ENCODE measurements at places on chromosomes 7 and 10.

DNA sequence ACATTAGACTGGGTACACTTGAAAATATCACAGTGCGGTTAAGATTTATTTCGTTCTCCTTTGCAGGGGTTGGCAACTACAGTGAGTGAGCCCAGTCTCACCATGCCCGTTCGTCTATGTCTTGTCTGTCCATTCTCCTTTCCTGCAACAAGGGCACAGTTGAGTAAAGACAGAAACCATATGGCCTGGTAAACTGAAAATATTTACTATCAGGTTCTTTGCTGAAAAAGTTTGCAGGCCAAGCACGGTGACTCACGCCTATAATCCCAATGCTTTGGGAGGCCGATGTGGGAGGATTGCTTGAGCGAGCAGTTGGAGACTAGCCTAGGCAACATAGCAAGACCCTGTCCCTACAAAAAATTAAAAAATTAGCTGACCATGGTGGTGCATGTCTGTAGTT lies 11.4 kb upstream of the KCTD7 start:
- DNase-seq, result no peak

DNA sequence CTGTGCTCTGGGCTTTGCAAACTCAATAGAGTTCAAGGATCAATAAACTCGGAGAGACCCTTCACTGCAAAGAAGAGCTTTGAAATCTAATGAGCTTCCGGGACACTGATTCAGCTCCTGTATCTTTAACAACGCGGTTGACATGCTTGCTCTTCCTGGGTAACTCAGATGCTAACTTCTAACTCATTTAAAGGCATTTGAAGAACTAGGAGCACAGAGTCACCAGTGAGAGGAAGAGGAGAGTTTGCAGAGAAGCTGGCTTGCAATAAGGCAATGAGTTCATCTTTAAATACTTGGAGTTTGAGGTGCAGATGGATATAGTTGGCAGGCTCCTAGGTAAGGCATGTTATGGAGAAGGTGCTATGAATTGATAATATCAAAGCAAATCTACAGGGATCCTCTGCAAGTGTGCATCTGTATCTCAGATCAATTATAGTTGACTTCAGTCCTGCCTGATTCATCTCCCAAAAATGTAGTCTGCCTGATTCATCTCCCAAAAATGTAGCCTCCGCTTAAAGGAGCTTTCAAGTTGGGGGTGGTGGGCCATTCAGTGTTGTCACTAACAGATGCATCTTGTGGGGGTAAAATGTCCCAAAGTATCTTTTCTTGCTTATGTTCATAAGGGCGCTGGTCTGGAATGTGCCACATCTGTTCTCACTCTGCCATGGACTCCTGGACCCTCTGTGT lies 182.5 kb upstream of the PRSS58 start:
- DNase-seq, result no peak

DNA sequence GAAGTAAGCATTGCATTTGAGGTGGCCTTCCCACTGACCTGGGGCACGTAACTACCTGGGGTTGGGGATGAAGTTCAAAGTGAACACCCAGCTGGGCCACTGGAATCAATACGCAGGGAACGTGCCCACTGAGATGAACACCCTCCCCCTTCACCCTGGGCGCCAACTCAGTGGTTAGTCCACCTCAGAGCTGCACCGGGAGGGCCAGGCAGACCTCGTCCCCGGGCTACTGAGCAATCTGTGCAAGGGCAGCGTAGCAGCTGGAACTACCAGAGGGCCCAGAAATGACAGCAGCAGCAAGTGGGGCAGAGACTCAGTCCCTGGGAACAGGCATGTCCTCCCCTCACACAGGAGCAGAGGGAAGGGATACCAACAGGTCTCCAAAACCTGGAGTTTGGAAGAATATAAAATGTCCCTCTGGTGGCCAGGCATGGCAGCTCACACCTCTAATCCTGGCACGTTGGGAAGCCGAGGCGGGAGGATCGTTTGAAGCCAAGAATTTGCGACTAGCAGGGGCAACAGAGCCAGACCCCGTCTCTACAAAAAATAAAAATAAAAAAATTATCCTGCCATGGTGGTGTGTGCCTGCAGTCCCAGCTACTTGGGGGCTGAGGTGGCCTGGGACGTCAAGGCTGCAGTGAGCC lies 143.9 kb downstream of the SH3PXD2A start:
- no peak for DNase-seq

DNA sequence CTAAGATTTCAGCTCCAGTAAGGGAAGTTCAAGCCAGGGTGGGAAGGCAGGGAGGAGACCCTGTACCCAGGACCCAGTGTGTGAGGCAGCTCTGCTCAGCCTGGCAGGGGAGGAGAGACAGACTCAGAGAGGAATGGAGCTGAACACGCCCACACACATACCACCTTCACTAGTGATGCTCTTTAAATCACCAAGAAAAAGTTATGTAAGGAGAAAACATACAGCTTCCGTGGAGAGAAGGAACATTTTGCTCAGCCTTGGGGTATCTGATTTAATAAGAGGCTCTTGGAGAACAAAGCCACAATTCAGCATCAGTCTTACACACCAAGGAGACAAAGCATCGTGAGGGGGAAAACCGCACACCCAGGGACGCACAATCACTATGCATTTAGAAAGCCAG lies 62.9 kb downstream of the PRKAG2 start:
- no peak for DNase-seq

- no peak for DNase-seq
Measured at GRCh38 chr7:48887500-48887899, 36.8 kb upstream of the CDC14C start.

DNA sequence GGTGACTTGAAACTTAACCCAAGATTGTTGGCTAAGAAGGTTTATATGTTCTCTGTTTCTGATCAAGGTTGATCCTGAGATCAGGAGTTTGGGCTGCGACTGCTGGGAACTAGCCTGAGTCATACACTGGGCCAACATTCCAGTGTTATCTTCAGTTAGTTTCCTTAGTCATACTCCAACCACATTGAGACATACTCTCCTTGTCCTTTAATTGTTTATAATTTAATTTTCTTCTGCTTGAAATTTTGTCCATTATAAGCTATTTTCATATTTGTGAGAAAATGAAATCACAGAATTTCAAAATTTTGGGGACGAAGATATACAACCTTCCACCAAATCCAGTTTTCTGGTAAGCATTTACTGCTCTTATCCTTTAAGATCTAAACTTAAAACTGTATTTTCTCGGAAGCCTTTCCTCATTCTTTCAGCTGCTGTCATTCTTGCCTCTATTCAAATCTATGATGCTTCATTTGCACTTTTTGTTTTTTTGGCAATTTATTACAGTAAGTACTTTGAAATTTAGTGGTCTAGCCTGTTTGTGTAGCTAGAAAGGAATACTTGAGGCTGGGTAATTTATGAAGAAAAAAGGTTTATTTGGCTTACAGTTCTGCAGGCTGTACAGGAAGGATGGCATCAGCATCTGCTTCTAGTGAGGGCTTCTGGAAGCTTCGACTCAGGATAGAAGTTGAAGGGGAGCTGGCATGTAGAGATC lies 63.4 kb upstream of the POT1 start:
- no peak for DNase-seq

DNA sequence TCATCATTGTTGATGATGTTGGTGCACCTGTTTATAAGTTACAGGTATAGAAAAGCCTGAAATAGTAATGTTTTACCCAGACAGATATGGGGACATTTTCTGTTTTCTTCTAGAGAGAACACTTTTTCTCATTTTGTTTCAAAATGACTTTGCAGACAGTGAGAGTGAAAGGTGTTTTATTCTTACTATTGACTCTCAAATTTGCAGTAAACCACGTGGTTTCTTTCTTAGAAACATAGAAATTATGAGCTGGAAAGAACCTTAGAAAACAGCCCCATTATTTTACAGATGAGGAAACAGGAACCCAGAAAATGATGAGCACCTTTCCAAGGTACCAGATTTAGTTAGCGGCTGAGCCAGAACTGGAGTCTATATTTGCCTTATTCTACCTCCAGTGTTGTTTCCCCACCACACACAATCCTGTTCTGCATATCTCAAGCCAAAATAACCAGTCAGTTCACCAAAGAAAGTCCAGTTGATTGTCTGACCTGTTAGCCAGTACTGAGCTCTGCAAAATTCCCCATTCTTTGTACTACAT lies 138.9 kb upstream of the AHR start:
- no peak for DNase-seq

- DNase-seq, result no peak
Measured at GRCh38 chr7:20539201-20539600, 76.3 kb upstream of the ABCB5 start.

GRCh38 chr10:34739915-34740314 lies 75.2 kb downstream of the PARD3 start:
- peak; percentile 94 for DNase-seq

GRCh38 chr7:54864663-54865062 lies 105.7 kb upstream of the SEC61G start:
- no peak for DNase-seq

DNA sequence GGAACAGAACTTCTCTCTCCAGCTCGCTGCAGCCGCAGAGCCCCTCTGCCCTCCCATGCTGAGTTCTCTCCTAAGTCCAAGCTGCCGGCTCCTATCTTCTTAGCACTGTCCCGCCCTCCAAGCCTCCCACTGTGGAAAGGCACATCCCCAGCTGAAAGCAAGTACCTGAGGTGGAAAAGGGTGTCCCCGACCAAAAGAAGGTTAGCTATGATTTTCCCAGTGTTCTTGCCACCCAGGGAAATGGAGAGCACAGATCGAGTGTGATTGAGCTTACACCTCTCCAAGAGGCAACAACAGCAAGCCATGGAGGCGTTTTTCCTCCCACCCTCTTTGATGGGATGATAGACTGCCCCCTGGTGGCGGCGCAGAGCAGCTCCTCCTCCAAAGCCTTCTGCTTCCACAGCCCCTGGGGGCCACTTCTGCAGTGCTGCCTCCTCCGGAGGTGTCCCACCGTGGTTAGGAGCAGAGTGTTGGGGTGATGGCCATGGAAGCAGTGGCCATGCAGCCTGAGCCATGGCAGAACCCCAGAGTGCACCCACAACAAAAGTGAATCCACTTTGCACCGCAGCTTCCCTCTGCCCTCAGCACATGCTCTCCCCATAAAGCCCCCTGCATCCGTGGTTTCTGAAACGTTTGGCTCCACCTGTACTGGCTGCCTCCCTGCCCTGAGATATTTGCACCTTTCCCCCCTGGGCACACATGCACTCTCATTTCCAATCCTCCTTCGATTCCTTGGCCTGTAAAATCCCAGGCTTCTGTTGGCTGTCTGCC lies 143.1 kb upstream of the STK17A start:
- DNase-seq, result peak; percentile 11

GRCh38 chr10:131972474-131973071 lies 9.2 kb downstream of the BNIP3 start:
- DNase-seq, result peak; percentile 70
